ENCODE measurements at places on chromosomes 7 and 10. TPM values are rescaled to one million over a fixed set of nuclear protein-coding genes. Genes with fewer than 3 reads are reported as not detected.

GRCh38 chr10:88081457-88082054 lies 218.1 kb downstream of the PTEN start:
- no peak for DNase-seq

DNA sequence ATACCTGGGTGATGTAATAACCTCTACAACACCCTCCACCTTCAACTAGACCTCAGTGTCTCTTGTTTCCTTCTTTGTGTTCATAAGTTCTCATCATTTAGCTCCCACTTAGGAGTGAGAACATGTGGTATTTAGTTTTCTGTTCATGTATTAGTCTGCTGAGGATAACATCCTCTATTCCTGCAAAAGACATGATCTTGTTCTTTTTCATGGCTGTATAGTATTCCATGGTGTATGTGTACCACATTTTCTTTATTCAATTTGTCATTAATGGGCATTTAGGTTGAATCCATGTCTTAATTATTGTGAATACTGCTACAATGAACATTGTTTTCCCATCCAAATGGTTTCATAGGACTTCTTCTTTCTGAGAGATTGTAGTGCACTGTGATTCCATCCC lies 135.7 kb downstream of the MBL2 start:
- no peak for DNase-seq

DNA sequence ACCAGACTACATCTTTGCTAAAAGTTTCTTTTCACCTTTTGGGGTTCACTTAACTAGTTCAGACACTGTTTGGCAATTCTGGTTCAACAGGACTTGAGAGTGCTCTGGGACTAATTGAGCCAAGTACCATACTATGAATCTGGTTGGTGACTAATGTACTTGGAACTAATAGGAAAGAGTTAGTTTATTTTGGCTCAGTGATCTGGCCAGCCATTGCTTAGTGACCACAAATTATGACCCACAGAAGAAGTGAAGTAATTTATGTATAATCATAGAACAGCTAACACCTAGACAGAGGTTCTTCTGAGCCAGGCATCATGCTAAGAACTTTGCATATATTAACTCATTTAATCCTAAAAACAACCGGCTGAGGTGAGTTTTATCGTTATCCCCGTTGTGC lies 126.5 kb upstream of the JCAD start:
- no peak for DNase-seq

DNA sequence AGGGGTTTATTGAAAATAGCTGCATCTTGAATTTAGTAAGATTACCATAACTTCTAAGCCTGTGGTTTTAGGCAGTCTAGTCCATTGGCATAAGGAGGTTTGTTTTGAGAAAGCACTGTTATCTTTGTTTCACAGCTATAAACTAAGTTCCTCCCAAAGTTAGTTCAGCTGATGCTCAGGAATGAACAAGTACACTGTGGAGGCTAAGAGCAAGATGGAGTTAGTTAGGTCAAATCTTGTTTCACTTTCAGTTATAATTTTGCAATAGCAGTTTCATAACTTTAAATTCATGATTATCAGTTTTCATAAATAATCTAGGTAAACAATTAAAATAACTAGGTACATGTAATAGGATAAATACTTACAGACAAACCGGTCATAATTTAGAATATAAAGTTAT lies 15.4 kb downstream of the SEC61G start:
- DNase-seq, result no peak

- DNase-seq, result no peak
Observed at GRCh38 chr10:119933179-119933578, 40.6 kb downstream of the SEC23IP start.

- DNase-seq, result no peak
Observed at GRCh38 chr10:13993673-13994089, 337.0 kb downstream of the FRMD4A start.

- DNase-seq, result peak; percentile 54
Observed at GRCh38 chr7:131188367-131189339, 139.0 kb upstream of the MKLN1 start.

GRCh38 chr7:41130086-41130485 lies 572.8 kb downstream of the INHBA start:
- peak; percentile 39 for DNase-seq

GRCh38 chr10:11046776-11047160 lies 29.1 kb downstream of the CELF2 start:
- no peak for DNase-seq

DNA sequence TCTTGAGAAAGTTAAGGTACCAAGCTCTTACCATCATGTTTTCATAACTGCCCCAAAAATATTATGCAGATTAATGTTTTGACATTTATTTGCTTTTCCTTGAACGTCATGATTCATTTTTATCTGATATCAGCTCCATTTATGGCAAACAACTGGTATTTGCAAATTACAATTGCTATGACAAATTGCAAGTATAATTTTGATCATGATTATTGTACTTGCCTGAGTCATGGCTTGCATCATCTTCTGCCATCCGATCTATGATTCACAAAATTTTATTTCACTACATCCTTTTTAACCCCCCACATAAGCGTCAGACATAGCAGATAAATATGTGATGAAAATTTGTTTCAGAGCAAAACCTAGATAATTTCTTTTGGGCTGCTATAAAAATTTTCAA lies 155.0 kb downstream of the STK31 start:
- DNase-seq, result no peak

- DNase-seq, result peak; percentile 63
Observed at GRCh38 chr10:69914398-69915214, 112.9 kb downstream of the COL13A1 start.

IFIT3 gene
- total RNA-seq, result 48.9 TPM

GRCh38 chr10:128498746-128499145 lies 372.5 kb upstream of the MKI67 start:
- DNase-seq, result no peak

FEZF1 gene
- not detected for total RNA-seq

TMEM229A gene
- total RNA-seq, result 0.13 TPM

GRCh38 chr7:54981913-54982312 lies 36.9 kb upstream of the EGFR start:
- no peak for DNase-seq

DNA sequence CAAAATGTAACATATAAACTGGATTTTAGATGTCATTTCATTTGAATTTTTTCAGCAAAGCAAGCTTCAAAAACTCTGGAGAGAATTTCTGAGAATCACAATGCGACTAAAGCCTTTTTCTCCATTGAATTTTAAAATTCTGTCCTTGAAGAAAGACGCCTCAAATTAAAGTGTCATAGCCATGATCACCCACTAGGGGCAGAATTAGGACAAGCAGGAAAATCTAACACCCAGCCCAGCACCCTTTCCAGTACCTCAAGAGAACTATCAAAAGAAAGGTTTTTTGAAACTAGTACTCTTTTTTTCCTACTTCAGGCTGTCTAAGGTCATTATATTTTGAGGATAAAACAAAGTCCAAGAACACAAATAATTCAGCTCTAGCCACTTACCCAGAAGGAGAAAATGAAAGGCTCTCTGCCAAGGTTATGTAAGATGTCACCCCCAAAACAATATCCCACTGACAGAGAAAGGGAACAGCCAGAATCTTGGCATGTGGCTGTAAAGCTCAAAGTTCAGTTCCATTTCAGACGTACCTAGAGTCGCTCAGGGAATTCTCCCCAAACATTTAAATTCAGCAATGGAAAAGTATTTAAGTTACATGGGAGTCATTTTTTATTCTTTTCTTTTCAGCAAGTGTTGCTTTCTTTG lies 299.4 kb downstream of the SNX13 start:
- DNase-seq, result no peak

RBP3 gene
- total RNA-seq, result not detected

MMS19 gene
- 60.7 TPM for total RNA-seq

COX15 gene
- 33.0 TPM for total RNA-seq

DNA sequence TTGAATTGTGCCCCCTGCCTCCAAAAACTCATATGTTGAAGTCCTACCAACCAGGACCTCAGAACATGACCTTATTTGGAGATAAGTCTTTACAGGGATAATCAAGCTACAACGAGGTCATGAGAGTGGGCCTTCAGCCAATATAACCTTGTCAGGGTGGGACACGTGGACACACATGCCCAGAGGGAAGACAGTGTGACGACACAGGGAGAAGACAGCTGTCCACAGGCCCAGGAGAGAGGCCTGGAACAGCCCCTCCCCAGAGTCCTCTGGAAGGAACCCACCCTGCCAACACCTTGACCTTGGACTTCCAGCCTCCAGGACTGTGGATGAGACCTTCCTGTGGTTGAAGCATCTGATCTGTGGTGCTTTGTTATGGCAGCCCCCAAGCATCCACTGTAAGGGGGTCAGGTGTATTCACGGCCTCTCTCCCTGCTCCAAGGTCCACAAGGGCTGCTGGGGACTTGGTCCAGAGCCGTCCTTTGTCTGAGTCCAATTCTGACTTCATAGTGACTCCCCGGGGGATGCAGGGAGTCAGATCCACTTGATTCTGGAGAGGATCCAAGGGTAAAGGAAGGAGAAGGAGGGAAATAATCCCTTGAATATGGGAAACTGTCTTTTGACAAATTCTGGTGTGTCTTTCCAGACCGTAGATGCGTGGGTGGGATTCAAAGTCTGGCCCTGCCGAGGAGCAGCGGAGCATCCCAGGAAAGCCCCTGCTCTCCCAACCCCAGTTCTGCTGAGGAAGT lies 7.0 kb downstream of the CALML3 start:
- DNase-seq, result no peak

GRCh38 chr10:132493246-132493755 lies 44.3 kb upstream of the INPP5A start:
- DNase-seq, result no peak

- DNase-seq, result no peak
Observed at GRCh38 chr7:101169110-101169837, 3.9 kb upstream of the VGF start.

GHRHR gene
- total RNA-seq, result not detected

PRPS1L1 gene
- not detected for total RNA-seq

DNA sequence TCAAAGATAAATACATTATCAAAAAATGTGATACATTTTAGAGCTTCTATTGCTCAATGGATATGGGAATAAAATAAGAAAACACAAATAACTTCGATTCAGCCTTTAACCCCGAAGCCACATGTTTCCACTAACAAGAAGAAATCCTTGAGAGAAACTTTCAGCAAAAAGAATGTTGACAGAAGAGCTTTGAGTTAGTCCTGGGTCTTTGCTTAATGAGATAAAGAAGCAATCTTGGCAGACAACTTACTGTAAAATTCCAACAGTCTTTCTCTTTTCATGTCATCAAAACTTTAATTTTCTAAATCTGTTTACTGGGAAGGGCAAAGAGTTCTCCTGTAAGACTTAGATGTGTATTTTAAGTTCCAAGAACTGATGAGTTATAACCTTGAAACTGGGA lies 810.2 kb downstream of the CNTNAP2 start:
- DNase-seq, result peak; percentile 5

MYH16 gene
- not detected for total RNA-seq

DNA sequence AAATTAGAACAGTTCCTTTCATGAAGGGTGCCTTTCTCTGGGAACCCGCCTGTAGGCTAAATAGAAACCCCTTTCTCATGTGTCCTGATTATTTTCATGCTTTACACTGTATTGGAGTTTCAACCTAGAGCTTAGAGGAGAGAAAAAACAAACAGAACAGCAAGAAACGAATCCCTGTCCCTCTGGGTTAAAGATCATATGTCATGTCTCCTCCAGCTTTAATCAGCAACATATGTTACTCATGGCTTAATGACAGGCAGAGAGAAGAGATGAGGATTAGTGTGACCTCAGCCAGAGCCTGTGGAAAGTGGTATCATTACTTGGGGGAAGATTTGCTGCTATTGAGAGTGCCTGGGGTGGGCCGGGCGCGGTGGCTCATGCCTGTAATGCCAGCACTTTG lies 32.1 kb downstream of the CRCP start:
- DNase-seq, result no peak

XPNPEP1 gene
- total RNA-seq, result 49.0 TPM

GRCh38 chr10:49107111-49107886 lies 8.0 kb downstream of the VSTM4 start:
- DNase-seq, result no peak

GIMAP7 gene
- total RNA-seq, result 16.7 TPM

GRCh38 chr10:96991313-96991841 lies 159.3 kb downstream of the LCOR start:
- DNase-seq, result no peak

GRCh38 chr7:70008466-70008865 lies 410.2 kb downstream of the AUTS2 start:
- DNase-seq, result no peak

GRCh38 chr10:124362568-124362967 lies 56.2 kb downstream of the OAT start:
- no peak for DNase-seq

- no peak for DNase-seq
Observed at GRCh38 chr10:130772676-130773075, 538.8 kb downstream of the TCERG1L start.

DNA sequence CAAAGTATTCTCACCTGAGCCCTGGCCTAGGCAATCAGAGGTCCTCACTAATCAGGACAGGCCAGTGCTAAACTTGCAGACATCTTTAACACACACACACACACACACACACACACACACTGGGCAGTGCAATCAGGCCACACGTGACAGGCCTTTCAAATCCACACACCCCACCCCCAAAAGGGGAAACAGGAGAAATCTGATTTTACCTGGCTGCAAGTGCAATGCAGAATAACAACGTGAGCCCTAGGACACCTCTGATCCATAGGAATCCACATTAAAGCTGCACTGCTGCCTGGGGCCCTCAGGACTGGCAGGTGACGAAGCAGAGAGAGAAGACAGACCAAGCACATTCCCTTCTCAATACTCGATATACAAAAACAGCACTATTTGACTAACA lies 218.9 kb downstream of the FAM107B start:
- no peak for DNase-seq

DNA sequence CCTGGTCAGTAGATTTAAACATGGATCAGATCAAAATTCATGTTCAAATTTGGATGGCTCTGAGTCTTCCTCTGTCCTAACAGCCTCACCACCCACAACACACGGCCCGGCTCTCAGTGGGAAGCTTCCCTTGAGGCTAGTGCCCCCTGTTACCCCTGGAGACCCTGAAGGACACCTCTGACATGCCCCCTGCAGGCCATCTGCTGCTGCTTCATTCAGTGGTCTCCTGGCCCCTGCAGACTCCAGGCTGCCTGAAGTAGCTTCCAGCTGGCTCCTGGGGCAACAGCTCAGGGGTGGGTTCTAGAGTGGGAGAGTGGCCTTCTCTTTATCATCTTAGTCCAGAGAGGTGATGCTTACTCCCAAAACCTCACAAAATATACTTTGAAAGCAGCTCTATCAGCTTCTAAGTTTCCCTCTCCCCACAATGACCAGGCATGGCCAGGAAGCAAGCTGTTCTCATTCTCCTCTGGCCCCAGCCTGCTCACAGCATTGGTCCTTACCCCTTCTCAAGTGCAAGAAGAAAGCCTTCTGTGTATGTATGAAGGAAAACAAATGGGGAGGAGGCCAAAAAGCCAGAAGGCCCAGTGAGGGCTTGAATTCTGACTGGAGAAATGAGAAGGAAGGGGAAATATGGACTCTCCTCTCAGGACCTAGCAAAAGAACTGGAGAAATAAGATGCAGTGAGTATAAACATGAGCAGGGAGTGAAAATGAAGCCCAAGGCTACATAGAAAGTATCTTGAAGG lies 189.6 kb upstream of the INHBA start:
- no peak for DNase-seq

FANK1 gene
- 4.4 TPM for total RNA-seq

LLCFC1 gene
- 0.37 TPM for total RNA-seq

- DNase-seq, result peak; percentile 73
Observed at GRCh38 chr10:70053841-70054288, 1.2 kb downstream of the MACROH2A2 start.
